ENCODE measurements at places on chromosomes 11 and 22.

- no peak for DNase-seq
Observed at GRCh38 chr11:108944471-108945178, 279.8 kb downstream of the DDX10 start.

DNA sequence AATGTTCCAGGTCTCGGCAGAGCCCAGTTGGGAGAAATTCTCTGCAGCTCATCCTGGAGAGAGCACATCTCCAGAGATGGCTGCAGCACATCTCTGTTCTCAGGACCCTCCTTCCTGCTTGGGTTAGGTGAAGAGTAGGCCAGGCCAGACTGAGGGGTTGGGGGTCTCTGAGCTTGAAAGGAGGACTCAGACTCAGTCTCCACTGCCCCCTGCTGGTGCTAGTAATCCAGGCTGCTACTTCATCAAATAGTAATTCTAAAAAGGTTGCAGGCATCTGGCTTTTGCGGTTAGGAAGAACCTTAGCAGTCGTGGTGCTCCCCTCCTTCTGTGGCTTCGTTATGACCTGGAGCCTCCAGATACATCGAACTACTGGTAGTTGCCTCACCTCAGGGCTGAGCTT is 9.7 kb downstream of the TUB start:
- DNase-seq: peak; percentile 40

DNA sequence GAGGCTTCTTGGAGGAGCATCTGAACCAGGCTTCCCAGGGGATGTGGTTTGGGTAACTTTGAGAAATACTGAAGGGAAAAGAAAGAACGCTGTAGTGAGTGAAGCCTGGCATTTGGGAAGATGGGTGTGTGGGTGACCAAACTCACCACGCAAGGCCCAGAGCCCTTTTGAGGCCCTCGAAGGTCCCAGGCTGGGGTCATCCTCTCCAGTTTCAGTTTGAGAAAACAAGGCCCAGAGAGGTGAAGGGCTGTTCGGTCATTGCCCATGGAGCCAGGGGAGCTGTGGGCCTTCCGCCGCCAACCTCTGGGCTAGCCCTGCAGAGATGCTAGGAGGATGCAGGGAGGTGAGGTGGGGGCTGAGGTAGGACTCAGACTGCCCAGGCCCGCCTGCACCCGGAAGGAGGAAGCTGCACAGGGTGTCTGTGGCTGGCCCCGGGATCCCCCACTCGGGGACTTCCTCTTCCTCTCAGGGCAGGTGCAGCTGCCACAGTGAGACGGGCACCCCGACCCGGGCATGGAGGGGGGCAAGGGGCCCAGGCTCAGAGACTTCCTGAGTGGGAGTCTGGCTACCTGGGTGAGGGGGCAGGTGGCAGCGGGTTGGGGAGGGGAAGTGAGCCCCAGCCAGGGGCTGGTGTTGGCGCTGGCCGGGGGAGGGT is at the start of gene CCDC88B:
TSS of gene CCDC88B (plus strand) at position 451 of the 655 bp plus-strand sequence. CDS start at position 514, 63 bp downstream.
- peak; percentile 46 for DNase-seq

DNA sequence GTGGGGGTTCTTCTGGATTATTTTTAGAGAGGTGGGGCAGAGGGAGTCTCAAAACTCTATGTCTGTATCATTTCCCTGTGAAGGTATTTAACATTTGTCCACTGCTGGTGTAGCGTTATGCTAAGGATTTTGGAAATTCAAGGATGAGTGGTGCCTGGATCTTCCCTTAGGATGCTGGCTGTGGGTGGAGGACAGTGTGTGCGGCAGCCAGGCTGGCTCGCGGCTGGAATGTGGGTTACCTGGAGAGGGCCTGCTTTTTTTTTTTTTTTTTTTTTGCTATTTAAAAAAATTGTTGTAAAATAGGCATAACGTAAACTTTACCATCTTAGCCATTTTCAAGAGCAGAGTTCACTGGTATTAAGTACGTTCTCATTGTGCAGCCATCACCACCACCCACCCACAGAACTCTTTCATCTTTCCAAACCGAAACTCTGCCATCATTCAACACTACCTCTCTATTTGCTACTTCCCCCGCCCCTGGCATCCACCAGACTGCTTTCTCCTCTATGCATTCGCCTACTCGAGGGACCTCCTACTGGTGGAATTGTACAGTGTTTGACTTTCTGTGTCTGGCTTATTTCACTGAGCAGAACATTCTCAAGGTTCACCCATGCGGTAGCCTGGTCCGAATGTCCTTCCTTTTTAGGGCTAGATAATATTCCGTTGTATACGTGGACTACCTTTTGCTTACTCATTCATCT is 67.1 kb downstream of the PARVB start:
- DNase-seq: no peak

DNA sequence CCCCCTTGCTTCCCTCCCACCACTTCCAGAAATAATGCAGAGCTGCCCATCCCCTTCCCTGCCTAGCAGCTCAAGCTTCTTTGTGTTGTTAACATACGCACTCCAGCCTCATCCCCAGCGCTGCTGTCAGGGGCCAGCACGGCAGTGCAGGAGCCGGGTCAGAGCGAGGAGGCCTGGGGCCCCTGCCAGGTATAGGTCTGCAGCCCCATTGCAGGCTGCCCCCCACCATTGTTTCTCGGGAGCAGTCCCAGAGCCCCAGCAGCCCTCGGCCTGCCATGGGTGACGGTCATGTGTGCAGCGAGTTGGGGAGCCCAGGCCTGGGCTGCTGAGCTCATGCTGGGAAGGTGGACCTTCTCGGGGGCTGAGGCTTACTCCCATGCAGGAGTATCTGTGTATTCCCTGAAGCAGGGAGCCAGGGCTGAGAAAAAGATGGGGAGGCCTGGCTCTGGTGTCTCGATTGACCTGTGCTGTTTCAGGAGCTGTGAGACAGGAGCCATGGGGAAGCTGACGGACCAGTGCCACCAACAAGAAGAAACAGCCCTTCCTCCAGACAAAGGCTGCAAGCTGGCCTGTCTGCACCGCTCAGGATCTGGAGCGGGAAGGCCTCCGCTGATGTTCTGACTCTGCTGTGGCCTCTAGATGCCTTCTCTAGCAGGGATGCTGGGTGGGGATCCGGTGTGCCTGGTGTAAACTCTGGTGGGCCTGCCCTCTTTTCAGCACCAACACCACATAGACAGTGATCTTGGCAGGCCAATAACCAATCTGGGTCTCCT is 220.5 kb upstream of the B3GAT1 start:
- DNase-seq: no peak

- DNase-seq: peak; percentile 57
Observed at GRCh38 chr11:13333456-13333957, 55.9 kb downstream of the BMAL1 start.

- DNase-seq: no peak
Observed at GRCh38 chr11:120568572-120569307, 57.2 kb downstream of the GRIK4 start.

- peak; percentile 70 for DNase-seq
Observed at GRCh38 chr22:43955883-43956782, 891 bp downstream of the SAMM50 start.

- no peak for DNase-seq
Observed at GRCh38 chr11:67355794-67356386, 2.5 kb upstream of the POLD4 start.

- DNase-seq: no peak
Observed at GRCh38 chr11:67581469-67581868, 2.1 kb upstream of the GSTP1 start.

GRCh38 chr11:61429346-61429690 is 457 bp downstream of the CPSF7 start:
- peak; percentile 79 for DNase-seq

DNA sequence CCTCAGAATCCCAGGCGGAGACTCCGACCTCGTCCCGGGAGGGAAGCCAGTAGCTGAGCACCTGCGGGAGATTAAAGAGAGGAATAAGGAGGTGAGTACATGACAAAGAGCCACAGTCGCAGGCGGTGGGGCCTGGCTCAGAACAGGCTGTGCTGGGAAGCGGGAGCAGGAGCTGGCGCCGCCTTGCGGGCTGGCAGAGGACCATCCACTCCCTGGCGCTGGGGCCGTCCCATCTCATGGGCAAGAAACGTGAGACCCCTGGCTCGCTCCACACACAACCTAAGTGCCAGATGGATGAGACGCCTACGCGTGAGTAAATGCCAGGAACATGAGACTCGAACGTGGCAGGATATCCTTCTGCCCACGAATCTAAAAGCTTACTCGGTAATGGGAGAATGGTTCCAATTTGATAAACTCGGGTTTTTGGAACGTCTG is 6.3 kb downstream of the CEND1 start:
- peak; percentile 70 for DNase-seq

- DNase-seq: peak; percentile 70
Observed at GRCh38 chr22:40855979-40856512, 393 bp downstream of the ST13 start.

DNA sequence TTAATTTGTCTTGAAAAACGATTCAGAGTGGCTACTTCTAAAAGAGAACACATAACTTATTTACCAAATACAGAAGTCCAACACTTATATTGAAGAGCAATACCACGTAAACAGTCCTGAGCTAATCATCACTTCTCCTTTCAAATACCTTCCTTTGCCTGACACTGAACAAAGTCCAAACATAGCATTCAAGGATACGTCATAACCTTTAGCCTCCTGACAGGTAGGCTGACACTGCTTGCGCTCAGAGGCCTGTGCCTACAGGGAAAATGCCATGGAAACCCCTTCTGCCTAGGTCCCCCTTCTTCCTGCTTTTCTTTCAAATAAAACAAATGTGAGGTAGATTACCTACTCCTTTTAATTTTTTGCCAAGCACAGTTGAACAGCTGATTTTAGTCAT is 510.0 kb downstream of the INSC start:
- no peak for DNase-seq

GRCh38 chr11:123505546-123506299 is 75.7 kb downstream of the GRAMD1B start:
- DNase-seq: no peak

GRCh38 chr11:59705294-59705693 is 8.4 kb downstream of the OR10V1 start:
- DNase-seq: no peak

GRCh38 chr22:19886605-19887255 is 32.1 kb upstream of the GNB1L start:
- peak; percentile 92 for DNase-seq

DNA sequence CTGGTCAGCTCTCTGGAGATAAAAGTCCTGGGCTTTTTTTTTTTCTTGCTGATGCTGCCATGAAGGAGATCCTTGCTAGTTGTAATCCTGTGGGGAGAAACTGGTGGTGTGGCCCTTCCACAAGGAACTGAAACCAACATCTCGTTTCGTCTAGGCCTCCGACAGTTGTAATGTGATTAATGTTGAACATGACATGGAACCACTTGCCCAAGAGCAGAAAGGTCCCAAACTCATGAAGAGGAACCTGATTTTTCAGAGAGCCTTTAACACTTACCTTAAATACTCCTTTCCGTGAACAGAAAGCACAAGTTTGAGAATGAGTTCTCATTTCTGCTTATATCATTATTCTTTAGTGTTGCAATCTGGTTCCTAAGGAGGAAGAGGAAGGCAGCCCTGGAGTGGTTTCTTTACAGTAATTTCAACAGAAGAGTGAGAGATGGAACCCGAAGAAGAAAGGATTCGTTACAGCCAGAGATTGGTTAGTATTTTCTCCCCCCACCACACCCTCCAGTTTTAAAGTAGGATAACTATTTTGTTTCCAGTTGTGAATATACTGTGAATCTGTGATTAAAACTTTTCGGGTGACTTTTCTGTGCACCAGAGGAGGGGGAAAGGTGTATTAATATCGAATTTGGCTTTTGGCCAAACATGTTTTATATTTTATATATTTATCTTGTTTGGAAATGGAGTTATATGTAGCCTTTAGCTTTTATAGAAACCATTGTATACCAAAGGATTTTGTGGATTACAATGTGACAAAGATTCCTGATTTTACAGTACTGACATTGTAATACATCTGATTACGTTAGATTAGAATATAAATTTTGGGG is 2.0 kb downstream of the KDM2A start:
- peak; percentile 74 for DNase-seq

- DNase-seq: peak; percentile 29
Observed at GRCh38 chr22:44870021-44870420, 117.6 kb downstream of the ARHGAP8 start.

GRCh38 chr22:42134100-42135020 is 3.8 kb upstream of the CYP2D6 start:
- no peak for DNase-seq

GRCh38 chr22:31750365-31751284 is 693 bp upstream of the PRR14L start:
- DNase-seq: no peak

GRCh38 chr11:28343304-28344233 is 235.4 kb downstream of the METTL15 start:
- DNase-seq: peak; percentile 87

- DNase-seq: no peak
Observed at GRCh38 chr11:643849-644738, 7.0 kb downstream of the DRD4 start.

GRCh38 chr11:114340311-114341131 is 44.3 kb downstream of the NNMT start:
- DNase-seq: peak; percentile 90

DNA sequence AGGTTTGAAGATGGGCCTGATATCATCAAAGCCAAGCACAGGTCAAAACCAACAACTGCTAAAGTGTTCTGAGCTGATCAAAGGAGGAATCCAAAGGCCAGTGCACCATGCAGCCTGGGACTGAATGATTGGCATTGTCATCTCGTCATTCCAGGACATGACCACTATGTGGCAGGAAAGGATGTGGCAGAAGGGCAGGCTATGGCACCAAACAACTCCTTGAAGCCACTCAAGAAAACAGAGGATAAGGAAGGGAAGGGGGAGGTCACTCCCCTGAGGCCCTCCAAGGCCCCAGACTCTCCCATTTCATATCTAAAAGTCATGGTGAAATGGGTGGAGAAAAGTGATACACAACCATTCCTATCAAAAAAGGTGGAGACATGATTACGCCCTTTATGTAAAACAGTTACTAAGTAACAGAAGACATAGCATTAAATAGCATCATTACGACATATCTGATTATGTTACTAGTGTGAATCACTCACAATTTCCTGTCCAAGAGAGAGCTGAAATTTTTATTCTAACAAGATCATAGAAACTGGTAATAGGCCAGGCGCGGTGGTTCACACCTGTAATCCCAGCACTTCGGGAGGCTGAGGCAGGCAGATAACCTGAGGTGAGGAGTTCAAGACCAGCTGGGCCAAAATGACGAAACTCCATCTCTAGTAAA is 49.3 kb downstream of the AHNAK start:
- peak; percentile 54 for DNase-seq

DNA sequence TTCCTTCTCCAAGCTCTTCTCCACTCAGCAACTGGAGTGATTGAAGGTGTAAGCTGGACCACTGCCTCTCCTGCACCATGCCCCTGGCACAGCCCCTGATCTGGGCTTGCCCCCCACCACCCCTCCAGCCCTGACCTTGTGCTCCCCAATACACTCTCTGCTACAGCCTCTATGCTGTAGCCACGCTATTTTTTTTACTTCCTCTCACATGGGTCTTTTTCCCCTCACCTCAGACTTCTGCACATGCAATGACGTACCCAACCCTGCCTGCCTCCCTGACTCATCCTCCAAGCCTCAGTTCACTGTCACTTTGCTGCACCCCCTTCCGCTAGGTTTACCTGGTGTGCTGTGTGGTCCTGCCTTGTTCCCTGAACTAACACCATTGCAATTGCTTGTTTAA is 9.0 kb downstream of the CSNK2A3 start:
- DNase-seq: no peak

DNA sequence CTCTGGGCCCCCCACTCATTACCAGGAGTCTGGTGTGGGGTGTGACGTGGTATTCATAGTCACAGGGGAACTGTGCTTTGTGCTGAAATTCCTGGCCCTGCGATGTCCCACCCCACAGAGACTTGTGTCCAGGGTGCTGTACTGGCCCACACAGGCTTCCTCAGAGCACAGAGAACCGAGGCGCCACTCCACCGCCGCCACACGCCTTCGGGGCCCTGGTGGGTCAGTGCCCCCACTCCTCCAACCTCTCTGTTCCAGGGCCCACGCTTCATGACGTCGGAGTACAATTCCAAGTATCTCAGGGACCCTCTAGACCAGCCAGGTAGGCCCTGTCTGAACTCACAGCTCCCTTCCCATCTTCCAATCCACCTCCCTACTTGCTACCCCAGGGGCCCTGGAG is 23.5 kb upstream of the LRRC10B start:
- DNase-seq: no peak
